Gastrocnemius medialis (tissue), 4 donors: ENCODE measurements at places on chromosomes 16 and 17.
A peak's percentile ranks its signal among the peaks of the same experiment; 100 is the strongest.

GRCh38 chr17:9239793-9240658 lies 218.7 kb downstream of the NTN1 start:
- peak; percentile 49 for DNase-seq

DNA sequence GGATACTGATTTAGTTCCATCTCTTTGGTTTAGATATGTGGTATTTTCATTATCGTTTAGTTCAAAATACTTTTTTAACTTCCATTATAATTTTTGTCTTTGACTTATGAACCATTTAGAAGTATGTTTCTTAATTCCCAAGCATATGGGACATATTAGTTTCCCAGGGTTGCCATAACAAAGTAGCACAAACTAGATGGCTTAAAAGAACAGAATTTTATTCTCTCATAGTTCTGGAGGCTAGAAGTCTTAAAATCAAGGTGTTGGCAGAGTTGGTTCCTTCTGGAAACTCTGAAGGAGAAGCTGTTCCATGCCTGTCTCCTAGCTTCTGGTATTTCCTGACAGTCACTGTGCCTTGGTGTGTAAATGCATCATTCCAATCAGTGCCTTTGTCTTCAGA lies 291.5 kb upstream of the AXIN2 start:
- DNase-seq, result no peak

GRCh38 chr16:50610331-50611262 lies 62.4 kb downstream of the NKD1 start:
- DNase-seq, result no peak

- DNase-seq, result no peak
These were observed 264.1 kb downstream of the ZFHX3 start for GRCh38 chr16:72783716-72784318.

DNA sequence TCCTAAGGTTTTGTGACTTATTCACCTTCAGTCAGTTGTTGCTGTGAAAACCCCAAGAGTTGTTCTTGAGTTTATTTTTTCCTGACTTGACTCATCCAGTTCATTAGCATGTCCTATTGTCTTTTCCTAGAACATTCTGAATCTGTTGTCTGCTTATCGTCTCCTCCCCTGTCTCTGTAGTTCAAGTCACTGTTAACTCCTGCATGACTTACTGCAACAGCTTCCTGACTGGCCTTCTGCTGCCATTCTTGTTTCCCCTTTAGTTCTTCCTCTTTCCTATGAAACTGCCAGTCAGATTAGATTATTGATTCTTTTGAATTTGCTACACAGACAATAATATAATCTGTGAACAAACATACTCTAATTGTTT lies 161.5 kb downstream of the FTO start:
- no peak for DNase-seq

DNA sequence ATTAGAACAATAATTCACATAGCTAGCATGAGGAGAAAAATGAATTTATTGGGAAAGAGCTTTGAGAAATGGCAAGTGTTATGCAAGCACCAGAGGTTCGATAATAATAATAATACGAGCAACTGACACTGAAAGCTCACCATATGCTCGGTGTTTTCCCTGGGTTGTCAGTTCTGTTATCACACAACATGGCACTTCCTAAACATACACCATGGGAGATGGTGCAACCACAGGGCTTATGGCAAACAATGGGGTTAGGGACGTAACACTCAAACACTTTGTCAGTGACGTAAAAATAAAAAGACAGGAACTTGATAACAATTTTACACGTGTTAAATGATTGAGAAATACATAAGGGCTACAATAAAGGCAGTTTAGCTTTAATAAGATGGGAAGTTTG lies 23.7 kb downstream of the OR1D5 start:
- no peak for DNase-seq

DNA sequence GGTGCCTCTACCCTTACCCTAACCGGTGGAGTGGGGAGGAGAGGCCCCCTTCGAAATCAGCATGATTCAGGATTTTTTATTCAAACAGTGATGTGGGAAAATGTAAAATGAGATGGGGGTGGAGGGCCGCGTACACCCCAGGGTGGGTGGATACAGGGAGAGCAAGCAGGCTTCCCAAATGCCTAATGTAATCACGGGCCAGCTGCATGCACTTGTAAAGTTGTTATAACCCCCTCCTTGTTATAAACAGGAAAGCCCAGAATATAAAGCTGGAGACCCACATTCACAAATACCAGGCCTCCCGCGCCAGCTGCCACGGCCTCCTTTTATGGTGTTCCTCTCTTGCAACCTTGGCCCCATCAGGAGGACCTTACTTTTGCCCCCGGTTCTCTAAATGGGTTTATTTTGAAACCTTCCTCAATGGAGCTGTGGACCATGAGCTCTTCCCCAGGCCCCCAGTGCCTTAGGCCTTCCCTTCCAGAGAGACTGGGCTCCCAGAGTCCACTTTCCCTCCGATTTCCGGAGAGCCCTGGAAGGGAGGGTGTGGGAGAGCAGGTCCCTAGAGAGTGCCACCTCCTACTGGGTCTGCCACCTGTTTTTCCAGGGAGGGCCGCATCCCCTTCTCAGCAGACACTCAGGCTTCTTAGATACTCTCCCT lies 906 bp upstream of the FOXL1 start:
- no peak for DNase-seq

GRCh38 chr17:8153031-8153451 lies 837 bp upstream of the PER1 start:
- DNase-seq, result no peak

DNA sequence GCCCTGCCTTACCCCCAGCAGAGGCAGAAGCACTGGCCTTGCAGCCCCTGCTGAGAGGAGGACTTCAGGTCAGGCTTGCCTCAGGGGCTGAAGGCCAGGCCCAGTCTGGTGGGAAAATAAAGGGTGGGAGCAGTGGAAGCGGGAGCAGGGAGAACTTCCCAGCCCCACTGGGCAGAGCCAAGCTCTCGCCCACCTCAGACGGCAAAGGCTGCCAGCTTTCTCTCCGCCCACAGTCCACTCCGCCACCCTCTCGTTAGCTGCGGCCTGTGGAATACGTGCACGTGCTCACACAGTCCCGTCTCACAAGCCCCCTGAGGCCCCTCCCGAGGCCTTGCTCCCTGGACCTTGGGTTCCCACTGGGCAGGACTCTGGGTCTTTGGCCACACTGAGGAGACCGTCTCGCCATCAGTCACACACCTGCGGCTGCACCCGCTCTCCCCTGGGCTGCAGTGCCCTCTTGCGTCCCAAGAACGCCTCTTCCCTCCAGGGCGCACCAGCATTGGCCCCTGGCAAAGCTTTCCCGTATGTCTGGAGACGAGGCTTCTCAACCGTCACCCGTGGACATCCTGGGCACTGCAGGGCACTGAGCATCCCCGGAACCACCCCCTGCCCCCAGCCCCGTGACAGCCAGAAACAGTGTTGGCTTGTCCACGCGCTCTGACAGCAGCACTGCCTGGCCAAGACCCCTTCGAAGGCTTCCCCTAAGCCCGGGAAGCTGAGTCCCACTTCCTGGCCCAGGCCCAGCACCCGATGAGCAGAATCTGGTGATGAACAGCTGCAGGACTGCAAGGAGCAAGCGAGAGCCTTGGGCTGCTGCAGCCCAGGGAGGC lies 8.3 kb downstream of the MRPL28 start:
- peak; percentile 63 for DNase-seq

DNA sequence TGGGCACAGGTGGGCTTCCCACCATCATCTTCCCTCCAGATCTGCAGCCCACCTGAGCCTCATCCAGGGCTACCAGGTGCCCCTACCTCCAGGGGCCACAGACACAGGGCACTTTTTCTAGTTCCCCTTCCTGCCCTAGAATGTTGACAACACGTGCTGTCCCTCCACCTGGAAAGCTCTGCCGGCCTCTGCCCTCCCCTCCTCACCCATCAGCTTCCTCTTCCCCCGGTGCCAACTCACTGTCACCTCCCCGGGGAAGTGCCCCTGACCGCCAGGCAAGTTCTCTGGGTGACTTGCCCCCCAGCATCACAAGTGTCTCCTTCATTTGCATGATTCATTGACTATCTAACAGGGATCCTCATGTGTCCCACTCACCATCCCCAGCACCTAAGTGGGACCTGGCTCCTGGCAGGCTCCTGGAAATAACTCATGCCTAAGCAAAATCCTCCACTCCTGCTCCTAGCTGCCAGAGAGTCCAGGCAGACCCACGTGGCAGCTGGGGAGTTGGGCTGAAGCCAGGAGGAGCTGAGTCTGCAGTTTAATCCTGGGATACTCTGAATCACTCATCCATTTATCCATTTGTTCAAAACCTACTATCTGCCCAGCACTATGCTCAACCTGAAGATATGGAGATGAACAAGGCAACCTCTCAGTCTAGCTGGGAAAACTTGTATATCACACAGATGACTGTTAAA lies 304.4 kb downstream of the FOXL1 start:
- DNase-seq, result no peak

DNA sequence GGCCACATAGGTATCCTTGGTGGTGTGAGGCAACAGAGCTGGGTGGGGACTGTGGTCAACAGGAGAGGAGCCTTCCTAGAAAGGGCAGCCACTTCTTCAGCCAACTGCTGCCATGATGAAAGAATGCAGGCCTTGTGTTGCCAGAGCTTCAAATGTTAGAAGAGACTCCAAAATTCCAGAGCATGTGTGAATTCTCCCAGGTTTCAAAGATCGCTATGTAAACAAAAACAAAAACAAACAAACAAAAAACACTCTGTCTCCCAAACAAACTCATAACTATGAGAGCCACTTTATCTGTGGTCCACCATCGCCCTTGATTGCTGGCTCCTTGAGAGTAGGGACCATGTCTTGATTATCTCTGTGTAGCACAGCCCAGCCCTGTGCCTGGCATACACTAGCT lies 55.5 kb upstream of the ZNF423 start:
- no peak for DNase-seq

DNA sequence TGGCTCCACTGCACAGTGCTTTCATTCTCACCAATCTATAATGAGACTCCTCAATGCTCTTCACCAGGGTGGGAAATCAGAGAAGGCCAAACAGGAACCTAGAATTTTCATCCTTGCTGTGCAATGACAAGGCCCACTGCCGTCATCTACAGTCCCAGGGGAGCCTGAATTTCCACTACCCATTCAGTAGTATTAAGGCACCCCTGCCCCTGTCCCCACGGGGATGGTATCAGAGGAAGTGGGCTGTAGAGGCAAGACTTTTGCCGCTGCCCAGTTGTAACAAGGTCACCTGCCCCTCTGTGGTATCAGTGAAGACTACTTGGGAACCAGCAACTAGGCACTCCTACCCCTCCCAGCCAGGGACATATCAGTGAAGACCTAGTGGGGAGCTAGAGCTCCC lies 104.5 kb downstream of the C16orf78 start:
- no peak for DNase-seq

GRCh38 chr17:78493450-78493849 lies 83.7 kb downstream of the DNAH17 start:
- no peak for DNase-seq

- no peak for DNase-seq
These were observed 126.4 kb downstream of the SALL1 start for GRCh38 chr16:51024703-51025102.

GRCh38 chr17:59558953-59559352 lies 6.5 kb upstream of the DHX40 start:
- DNase-seq, result no peak

GRCh38 chr16:79312502-79312901 lies 288.0 kb downstream of the MAF start:
- DNase-seq, result no peak

- no peak for DNase-seq
These were observed 8.0 kb upstream of the MYH13 start for GRCh38 chr17:10380631-10381408.

- no peak for DNase-seq
These were observed 6.5 kb downstream of the RGS11 start for GRCh38 chr16:269061-269796.

- no peak for DNase-seq
These were observed 159.4 kb upstream of the HSBP1 start for GRCh38 chr16:83648347-83648746.
